Aorta (tissue), 5 donors: ENCODE measurements at places on chromosomes 6 and 20. TPM values are rescaled to one million over a fixed set of nuclear protein-coding genes. Genes with fewer than 3 reads are reported as not detected.

DNA sequence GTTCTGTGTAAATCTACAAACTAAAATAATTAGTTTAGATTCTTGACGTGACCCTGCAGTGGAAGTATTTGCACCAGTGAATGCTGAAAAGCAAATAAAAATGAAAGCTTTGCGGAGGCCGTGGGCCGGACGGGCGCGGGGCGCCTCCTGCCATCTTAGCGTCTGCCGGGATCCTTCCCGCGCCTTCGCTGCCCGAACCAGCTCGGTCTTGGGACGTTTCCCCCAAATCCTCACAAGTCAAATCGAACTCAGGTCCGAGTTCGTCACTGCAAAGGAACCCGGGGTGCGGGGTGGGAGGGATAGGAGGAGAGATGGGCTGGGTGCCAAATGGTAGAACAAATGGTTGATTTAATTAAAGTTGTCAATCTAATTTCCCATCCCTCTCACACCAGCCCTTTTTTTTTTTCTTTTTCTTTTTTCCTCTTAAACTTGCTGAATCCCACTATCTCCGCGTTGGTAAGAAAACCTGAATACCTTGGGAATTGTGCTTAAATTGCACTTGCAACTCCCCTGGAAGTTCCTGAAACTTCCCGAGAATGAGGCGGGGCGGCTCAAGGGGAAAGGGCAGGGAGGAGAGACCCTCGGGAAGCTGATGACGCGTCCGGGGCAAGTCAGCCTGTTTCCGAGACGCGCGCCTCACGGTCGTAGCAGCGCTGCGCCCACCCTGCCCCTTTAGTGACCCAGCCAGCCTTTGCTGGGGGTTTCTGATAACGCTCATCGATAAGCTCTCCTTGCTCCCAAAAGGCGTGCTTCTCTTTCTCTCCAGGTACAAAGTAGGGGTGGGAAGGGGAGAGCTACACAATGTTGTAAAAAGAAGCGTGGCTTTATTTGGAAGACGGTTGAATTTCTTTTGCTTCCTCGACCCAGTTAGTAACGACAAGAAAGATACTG, 1.8 kb downstream of the GJA1 start:
- DNase-seq = peak; percentile 65

The GNRH2 gene
- not detected for total RNA-seq

DNA sequence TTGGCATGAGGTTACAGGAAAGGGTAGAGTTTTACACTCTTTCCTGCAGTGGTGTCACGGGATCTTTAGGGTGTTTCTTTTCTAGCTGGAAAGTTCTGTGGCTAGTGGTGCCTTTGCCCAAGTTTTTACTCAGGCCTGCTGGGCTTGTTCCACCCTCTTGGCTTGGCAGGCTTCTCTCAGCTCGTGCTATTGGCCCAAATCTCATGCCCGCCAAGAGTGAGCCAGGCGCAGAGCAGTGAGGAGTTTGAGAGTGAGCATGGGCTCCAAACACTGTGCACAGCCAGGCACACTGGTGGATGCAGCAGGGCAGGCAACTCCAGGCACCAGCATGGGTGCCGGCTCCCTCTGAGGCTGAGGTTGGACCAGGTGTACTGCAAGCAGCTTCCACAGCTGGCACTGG, 206.5 kb downstream of the SAMD5 start:
- no peak for DNase-seq

DNA sequence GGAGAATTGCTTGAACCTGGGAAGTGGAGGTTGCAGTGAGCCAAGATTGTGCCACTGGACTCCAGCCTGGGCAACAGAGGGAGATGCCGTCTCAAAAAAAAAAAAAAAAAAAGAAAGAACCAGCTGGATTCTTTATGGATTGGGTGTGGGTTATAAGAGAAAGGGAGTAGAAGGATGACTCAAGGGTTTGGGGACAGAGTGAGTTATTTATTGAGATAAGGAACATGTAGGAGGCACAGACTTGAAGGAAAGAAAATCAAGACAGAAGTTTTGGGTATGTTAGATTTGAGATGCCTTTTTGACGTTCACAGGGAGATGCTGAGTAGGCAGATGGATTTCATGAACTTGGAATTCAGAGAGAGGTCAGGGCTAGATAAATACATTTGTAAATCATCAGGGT, 47.6 kb downstream of the KIZ start:
- DNase-seq = no peak

DNA sequence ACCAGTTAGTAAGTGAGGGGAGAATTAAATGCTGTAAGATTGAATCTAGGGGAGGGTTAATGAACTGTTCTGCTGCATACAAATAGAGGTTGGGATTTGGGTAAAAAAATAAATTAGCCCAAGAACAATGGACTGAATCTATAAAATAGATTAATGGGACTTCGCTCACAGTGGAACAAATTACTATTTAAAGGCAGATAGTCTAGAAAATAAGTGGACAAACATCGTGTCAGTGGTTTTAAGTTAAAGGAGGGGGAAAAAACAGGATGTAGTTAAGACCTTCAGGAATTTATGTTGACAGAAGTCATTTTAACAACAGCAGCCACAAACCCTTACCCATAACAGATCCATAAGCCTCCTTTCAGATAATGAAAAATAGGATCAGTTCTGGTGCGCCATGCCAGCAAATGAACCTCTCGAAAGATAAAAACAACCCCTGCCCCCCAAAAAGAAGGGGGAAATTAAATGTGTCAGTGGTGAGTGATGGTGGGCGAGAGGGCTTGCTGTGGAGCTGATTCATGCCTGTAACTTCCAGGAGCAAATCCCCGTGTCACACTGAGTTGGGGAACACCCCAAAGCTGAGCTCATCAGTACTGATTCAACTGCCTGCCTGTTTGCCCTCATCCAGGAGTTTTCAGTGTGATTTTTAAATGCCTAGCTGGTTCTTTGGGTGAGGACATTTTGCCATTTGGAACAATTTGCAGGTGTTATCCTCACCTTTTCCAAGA, 86.8 kb downstream of the PPP1R14C start:
- no peak for DNase-seq

GRCh38 chr6:167569041-167569805, 244.3 kb downstream of the TTLL2 start:
- DNase-seq = no peak

- no peak for DNase-seq
Observed at GRCh38 chr6:158853880-158854213, 34.7 kb upstream of the EZR start.
